ENCODE measurements at places on chromosomes 13 and 19. TPM values are rescaled to one million over a fixed set of nuclear protein-coding genes. Genes with fewer than 3 reads are reported as not detected.

Gene CYP2A6
- total RNA-seq, result not detected

Gene CALR3
- not detected for total RNA-seq

Gene MUC16
- not detected for total RNA-seq

Gene PSG11
- total RNA-seq, result not detected

Gene EBI3
- 0.29 TPM for total RNA-seq

Gene TECR
- 109 TPM for total RNA-seq

Gene BEST2
- total RNA-seq, result not detected

Gene CFAP97D2
- not detected for total RNA-seq

Gene IFNL1
- not detected for total RNA-seq

Gene SLC6A16
- 1.6 TPM for total RNA-seq

Gene JAK3
- 3.4 TPM for total RNA-seq

Gene ZNF793
- 3.8 TPM for total RNA-seq

Data from endothelial cell of umbilical vein (primary cell).